ENCODE measurements at places on chromosomes 16 and 17.

GRCh38 chr17:67452681-67453554 lies 75.8 kb downstream of the PITPNC1 start:
- no peak for DNase-seq

DNA sequence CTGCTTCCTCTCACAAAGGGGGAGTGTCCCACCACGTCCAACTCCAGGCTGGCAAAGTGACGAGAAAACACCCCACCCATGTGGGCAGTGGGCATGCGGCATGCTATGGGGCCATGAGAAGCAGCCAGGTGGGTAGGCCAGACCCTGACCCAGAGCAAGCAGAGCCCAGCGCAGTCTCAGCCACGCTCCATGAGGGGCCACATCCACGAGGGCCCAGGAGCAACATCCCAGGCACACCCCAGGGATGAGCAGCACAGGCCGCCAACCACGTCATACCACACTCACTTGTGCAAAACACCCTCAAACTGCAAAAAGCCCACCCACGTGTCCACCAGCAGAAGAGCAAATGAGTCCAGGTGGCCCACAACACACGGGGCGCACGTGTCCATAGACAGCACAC lies 117.0 kb downstream of the ZNF778 start:
- DNase-seq: no peak

GRCh38 chr17:58996968-58997367 lies 109.7 kb downstream of the TRIM37 start:
- DNase-seq: no peak

- no peak for DNase-seq
Measured at GRCh38 chr17:48299760-48300159, 130.3 kb downstream of the SKAP1 start.

- DNase-seq: no peak
Measured at GRCh38 chr17:55161935-55162555, 102.7 kb upstream of the HLF start.

GRCh38 chr16:71296584-71297340 lies 7.6 kb upstream of the CMTR2 start:
- no peak for DNase-seq

- no peak for DNase-seq
Measured at GRCh38 chr16:86073763-86074493, 175.0 kb downstream of the IRF8 start.

DNA sequence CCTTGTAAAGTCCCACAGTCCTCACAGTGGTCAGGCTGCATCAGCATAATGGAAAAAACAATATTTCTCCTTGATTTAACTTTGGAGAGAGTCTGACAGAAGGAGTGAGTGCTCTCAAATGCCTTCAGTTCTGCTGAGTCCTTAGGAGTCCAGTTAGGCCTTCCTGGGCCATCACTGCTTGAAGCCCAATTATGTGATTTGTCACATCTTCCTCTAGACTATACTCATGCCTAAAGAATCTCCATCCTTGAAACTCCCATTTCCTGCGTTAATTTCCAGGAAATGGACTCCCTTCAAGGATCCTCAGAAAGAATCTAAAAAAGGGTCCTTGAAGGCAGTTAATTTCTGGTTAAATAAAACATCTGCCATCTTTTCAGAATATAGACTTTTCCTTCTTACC lies 52.8 kb downstream of the SLFN5 start:
- no peak for DNase-seq

DNA sequence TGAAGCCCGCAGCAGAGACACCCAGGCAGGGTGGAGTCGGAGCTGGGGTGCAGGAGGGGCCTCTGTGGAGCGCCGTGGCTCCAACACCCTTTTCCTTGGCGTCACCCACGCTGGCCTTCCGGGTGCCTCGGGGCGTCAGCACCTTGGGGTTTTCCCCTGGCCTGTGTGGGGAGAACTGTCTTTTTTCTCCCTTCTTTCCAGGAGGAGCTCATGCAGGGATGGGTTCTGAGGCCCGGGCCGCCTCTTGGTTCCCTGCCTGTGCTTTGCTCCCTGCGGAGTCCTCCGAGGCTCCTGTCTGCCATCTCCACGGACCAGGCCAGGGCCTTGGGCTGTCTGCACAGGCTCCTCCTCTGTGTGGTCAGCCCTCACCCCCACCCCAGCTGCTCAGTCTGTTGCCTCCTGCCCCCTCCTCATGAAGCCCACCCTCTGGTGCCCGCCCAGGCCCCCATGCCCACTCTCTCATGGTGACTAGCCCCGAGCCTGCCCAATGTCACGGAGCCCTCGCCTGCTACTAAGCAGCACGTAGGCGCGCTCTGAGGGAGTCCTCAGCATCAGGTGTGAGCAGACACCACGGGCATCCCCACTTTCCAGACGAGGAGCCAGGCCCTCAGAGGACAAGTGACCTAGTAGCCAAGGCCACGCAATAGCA lies 5.0 kb downstream of the KATNB1 start:
- no peak for DNase-seq

DNA sequence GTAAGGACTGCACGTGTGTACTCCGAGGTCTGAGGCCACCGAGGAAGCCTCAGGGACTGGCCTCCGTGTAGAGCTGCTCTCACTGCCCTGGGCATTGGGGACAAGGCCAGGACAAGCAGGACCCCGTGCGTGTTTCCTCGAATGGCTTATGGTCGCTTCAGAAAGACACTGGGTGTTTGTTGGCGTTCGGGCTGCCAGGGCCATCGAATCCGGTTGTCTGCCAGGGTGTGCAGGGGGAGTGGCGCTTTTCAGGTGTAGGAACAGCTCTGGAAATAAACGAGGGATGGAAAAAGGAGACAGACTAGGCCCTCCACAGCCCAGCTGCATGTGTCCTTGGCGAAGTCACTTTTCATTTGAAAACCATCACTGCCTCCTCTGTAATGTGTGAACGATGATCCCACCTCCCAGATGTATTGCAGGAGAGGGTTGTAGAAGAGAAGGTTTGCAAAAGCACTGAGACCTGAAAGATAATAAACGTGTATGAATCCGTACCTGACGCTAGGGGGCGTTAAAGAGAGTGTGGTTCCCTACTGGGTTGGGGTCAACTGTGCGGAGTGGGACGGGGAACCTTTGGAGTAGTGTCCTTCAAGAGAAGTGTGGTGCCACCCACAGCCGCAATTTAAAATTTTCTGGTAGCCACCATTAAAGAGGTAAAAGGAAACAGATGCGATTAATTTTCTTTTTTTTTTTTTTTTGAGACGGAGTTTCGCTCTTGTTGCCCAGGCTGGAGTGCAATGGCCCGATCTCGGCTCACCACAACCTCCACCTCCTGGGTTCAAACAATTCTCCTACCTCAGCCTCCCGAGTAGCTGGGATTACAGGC lies 2.1 kb upstream of the ZSCAN10 start:
- no peak for DNase-seq

Data from GM12892 (cell line).